G401 (cell line): ENCODE measurements at places on chromosomes 7 and 10. TPM values are rescaled to one million over a fixed set of nuclear protein-coding genes. Genes with fewer than 3 reads are reported as not detected.

EPHA1 gene
- total RNA-seq = not detected in 2 replicates

HYAL4 gene
- total RNA-seq = not detected in 2 replicates

LSM8 gene
- total RNA-seq = 44.9 and 80.9 TPM in 2 replicates

GPRIN2 gene
- total RNA-seq = not detected in 2 replicates

HECW1 gene
- not detected in 2 replicates for total RNA-seq

TMEM196 gene
- total RNA-seq = not detected in 2 replicates

WNT8B gene
- total RNA-seq = 0.44 TPM in 1 of 2 replicates, not detected in the other

TRPV5 gene
- not detected in 2 replicates for total RNA-seq

EPHB6 gene
- not detected in 2 replicates for total RNA-seq

VSIR gene
- total RNA-seq = 1.2 and 1.5 TPM in 2 replicates

ASZ1 gene
- total RNA-seq = not detected in 2 replicates

ZP3 gene
- 1.3 and 3.0 TPM in 2 replicates for total RNA-seq

GRM3 gene
- total RNA-seq = not detected in 2 replicates

EPO gene
- not detected in 2 replicates for total RNA-seq

ECHDC3 gene
- 0.78 and 0.86 TPM in 2 replicates for total RNA-seq

LLCFC1 gene
- not detected in 2 replicates for total RNA-seq

AFAP1L2 gene
- 0.10 TPM in 1 of 2 replicates, not detected in the other for total RNA-seq

CYP2W1 gene
- 0.34 TPM in 1 of 2 replicates, not detected in the other for total RNA-seq

PRR15 gene
- total RNA-seq = not detected in 2 replicates

CACNB2 gene
- not detected in 2 replicates for total RNA-seq

LGI1 gene
- 71.8 and 92.7 TPM in 2 replicates for total RNA-seq

TEX36 gene
- not detected in 2 replicates for total RNA-seq
